ENCODE measurements at places on chromosomes 2 and 18.
A peak's percentile ranks its signal among the peaks of the same experiment; 100 is the strongest.

DNA sequence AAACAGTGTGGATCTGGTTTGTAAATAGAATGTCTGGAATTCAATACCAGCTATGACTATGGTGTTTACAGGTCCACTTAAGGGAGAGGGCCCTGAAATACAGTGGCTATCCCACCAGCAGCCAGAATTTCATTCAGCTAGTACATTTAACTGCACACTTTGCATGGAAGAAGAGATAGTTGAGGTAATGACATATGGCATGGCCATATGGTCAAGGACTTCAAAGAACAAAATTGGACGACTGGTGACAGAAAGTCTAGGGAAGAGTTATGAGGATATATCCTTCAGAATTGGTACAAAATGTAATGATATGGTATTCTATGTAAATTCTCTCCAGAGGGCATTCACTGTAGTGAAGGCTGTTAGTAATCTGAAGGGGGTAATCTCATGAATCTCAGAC is 105.0 kb downstream of the IKZF2 start:
- DNase-seq = no peak

DNA sequence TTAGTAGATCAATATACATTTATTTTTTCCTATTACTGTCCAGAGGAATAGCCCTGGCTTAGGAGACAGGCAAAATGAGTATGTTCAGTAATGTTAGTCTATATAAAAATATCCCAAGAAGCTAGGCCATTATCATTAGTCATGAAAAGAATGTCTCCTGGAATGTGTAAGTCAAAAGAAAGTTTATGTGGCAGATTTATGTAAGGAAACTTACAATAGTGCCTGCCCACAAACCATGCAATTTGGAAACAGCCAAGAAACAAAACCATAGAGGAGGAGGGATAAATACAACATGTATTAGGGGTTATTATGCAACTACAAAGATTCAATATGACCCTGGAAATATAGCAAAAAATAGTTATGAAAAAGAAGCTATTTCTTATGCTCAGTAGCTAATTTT is 96.3 kb downstream of the NOL4 start:
- no peak for DNase-seq

DNA sequence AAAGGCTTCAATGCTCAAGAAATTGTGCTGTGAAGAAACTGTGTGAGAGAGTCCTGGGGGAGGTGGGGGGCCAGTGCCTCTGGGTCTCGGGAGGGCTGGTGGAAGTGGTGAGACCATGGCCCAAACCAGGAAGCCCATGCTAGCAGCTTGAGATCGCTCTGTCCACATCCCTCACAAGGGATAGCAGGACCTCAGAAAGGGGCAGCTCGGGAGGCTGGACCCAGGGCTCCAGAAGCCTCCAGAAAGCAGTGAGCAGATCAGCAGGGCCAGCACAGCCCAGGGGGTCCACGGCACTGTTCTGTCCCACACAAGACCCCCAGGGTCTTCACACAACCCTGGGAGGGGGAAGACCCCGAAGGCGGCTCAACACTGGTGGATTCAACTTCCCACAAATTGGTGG is 24.1 kb downstream of the ST8SIA5 start:
- DNase-seq = no peak

GRCh38 chr2:44531289-44531688 is 169.5 kb downstream of the CAMKMT start:
- no peak for DNase-seq

DNA sequence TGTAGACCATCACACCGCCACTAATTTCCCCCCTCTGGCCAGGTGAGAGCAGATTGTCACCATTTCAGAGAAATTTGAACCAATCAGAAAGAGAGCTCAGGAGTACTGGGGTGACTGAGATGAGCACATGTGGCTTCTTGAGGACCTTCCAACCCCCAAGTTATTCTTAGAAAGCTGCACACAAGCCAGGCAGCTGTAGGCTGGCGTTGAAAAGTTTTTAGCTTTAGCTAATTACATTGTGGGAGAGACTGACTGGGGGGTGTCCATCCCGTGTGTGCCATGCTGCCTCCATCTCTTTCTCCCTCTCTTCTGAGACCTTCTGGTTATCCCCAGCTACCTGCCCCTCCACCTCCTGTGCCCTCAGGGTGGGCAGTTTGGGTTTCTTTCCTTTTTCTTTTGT is 154.0 kb downstream of the AGAP1 start:
- no peak for DNase-seq

GRCh38 chr2:167652401-167652800 is 595.0 kb downstream of the STK39 start:
- DNase-seq = no peak

DNA sequence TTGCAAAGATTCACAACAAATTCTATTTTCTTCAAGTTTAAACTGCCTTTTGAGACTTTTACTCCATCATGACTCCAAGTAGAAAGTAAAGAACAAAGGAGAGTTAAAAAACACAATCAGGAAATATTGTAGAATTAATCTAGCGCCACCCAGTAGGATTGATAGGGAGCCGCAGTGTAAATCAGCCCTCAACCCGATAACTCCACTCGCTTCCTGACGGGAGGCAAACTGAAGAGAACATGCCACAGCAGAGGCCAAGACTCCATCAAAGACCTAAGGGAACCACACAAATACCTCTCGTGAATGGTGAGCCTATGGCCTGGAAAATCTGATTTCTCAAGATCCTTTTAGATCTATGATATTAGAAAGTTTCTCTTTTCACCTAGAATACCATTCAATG is 319.0 kb downstream of the STK39 start:
- DNase-seq = no peak

DNA sequence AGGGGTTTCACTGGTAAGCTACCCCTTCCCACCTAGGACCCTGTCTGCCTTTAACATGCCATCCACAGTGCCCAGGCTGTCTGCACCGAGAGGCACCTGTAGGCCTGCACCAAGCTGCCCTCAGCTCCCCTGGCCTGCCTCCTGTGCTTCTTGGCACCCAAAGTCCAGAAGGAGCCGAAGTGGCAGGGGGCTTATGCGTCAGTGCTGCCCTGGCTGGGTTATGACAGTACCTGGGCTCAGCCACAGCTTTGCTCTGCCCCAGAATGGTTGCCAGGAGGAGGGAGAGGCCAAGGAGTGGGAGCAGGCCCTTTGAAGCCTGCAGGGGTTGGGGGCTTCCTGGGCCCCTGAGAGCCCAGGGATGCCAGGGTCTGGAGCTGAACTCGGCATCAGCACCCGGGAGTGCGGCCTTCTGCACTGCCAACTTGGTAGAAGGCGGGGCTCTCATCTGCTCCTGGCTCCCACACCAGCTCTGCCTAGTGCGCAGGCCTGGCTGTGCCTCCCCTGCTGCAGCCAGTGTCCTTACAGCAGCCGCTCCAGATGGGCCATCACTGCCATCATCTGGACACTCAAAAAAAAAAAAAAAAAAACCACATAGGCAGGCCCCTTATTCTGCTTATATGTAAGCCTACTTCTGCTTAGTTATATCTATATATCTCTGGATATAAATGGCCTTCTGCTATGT is 155.4 kb downstream of the THSD7B start:
- no peak for DNase-seq

DNA sequence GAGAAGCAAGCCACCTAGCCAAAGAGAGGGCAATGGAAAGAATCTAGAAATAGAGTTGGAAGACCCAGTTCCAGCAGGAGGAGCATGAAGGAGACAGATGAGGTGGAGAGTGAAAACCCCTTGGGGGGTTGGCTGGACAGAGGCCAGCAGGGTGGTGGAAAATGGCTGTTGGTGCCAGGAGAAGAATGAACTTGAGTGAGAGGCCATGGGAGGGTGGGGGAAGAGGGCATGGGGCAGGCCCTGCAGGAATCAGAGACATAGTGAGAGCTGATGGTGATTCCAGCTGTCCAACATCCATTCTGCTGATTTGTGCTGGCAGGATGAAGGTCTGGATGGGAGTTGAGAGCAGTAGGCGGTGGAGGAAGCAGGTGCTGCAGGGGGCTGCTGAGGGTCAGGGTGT is 108.0 kb upstream of the TNP1 start:
- no peak for DNase-seq

DNA sequence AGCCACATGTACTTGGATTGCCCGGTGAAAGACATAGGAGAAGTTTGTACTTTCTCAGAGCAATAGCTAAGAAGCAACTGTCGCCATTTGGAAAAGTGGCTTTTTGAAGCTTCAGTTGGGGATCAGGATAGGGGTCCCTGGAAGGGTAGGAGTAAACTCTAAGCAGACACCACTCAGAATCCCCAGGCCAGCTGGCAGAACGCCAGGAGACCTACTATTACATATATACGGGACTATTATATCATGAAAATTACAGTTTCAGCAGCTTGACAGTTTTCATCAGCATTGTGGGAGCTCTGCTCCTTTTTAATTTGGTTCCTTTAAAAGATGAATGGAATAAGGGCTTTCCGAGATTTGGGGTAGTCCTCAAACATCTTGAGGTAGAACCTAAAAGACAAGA is 54.9 kb downstream of the SRD5A2 start:
- DNase-seq = no peak

GRCh38 chr18:54877076-54877475 is 48.8 kb downstream of the RAB27B start:
- DNase-seq = no peak

GRCh38 chr2:240250985-240251847 is 110.8 kb upstream of the OTOS start:
- no peak for DNase-seq

GRCh38 chr2:170770008-170770605 is at the start of gene ERICH2:
ERICH2 (plus strand) TSS chr2:170770378; CDS start chr2:170770682, 304 bp downstream.
- DNase-seq = peak; percentile 50

DNA sequence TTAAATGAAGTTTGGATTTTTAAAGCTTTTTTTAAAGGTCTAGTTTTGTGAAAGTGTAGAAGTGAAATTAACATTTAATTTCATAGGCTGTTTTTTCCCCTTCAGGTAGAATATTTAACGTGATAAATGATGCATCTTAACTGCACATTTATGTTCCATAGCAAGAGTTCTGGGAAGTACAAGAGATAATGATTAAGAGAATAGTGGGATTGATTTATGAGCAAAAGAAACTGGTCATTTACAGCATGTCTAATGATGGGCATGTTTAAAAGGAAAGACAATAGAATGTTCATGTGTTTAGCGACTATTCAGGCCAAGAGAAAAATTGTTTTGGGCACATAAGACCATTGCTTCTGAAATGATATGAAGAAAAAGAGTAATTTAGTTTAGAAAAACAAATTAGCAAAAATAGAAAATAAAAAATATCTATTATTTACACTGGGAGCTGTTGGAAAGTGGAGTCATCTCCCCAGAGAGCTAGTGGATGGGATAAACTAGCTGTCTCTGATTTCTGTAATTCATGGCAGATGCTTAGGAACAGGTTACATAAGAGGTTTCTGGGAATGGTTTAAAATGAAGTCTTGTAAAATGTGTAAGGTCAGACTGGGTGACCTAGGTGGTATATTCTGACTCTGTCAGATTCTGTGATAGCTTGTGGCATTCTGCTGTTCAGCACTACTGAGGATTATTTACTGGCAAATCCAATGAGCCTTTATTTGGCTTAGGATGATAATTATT is 60.7 kb downstream of the WDR7 start:
- DNase-seq = no peak

GRCh38 chr2:108413711-108414095 is 35.3 kb upstream of the GCC2 start:
- DNase-seq = no peak

DNA sequence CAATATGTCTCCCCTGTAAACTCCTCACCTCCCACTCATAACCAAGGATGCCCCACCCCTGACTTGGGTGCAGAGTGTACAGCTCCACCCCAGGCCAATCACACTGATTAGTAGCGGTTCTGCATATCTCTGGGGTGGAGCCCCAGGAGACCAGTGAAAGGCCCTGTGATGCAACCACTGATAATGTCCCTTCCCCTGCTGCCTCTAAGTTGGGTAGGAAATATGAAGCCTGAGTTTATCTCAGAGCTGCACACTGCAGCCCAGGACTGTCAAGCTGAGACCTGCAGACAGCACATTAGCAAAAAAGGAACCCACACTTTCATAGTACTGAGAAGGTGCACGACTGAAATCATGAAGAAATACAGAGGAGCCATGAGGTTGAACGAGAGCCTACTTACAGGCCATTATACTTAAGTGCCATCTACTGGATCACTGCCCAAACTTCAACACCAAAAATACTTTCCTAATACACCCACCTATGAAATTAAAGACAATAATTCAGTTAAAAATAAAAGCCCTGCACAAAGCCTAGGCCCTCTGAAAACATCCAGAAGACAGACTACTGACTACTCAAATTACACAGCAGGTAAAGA is 455.4 kb upstream of the LRRTM4 start:
- DNase-seq = no peak

DNA sequence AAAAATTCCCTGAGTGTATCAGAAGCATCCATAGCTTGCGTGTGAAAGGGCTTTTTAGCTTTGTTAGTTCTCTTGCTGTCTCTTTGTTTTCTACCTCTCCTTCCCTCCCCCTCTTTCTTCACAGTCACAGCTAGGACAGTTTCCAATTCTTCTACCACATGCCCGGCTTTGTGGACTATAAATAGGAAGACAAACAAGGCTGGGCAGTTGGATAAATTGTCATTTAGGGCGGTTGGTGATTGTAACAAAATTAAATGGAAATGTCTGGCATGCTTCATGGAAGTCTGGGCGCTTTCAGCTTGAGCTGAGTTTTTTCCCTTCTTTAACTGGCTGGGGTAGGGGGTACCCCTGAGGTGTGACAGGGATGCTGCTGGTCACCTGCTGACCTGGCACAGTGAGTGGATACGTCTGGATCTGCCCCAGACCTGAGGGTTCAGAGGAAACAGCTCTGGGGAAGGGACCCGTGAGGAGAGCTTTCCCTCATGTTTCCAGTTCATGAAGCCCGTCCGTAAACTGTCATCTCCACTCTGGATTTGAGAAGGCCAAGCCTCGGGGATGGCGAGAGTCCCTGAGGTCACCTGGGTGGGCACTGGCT is 29.0 kb upstream of the GIGYF2 start:
- no peak for DNase-seq

Data from T-helper 2 cell (primary cell).